Hepatocyte (in vitro differentiated cells): ENCODE measurements at places on chromosomes 4 and X. TPM values are rescaled to one million over a fixed set of nuclear protein-coding genes. Genes with fewer than 3 reads are reported as not detected.

DNA sequence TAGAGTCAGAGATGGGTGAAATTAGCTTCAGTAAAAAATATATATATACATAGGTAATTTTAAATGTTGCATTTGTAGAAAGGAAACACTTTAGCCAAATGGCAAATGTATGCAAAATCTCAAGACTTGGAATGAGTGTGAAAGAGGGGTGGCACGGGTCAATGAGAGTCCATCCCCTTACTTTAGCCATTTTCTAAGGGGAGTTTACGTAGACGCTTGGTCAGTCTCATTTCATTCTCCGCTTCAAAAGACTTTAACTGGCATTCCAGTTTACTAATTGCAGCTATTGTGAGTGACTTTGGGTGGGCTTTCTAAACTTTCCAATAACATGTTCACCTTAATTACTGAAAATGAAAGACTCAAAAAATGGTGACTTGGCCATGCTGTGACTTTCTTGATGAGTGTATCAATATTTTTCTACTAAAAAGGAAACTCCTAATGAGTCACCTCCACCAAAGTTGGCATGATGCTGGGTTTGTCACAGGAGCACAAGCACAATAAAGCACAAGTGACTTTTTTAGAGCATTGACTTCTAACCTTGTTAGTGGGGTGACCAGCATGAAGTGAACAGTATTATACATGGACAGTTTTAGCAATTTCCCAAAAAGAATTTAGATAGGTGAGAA, 356.0 kb upstream of the RASGEF1B start:
- DNase-seq: no peak

- no peak for DNase-seq
Observed at GRCh38 chr4:138494931-138495330, 252.8 kb upstream of the SLC7A11 start.

DNA sequence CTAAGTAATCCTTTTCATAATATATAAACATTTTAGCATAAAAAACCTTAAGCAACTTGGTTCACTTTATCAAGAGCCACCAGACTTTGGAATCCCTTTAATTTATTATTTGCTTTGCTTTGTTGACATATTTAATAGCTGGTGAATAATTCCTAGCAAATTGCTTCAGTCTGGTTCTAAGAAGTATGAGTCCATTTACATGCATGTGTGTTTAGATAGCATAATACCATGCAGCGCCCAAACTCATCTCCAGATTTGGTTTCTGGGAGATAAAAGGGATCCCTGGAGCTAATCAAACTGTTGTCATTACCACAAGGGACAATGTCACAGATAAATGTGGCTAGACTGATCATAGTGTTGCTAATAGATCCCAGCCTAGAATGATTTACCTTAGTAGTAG, 111.8 kb downstream of the TMEM144 start:
- DNase-seq: no peak

- DNase-seq: no peak
Observed at GRCh38 chrX:68994135-68994890, 165.5 kb downstream of the EFNB1 start.

DNA sequence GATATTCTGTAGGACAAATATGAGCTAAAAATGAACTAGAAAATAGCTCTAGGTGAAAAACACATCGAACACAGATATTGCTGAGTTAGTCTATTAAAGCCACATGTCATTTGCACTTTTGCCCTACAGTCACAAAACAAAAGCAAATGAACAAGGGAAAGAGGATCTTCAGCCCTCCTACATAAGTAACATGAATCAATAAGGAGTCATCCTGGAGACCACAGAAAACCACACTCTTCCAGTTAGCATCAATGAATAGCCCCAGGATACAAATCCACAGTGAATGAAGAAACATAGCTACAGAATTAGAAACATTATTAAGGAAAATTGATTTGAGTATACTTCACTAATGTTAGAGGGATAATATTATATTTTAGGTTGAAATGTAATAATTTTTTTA, 311.4 kb downstream of the MAPK10 start:
- no peak for DNase-seq

GRCh38 chr4:184929476-184929875, 88.8 kb upstream of the HELT start:
- DNase-seq: no peak

- peak; percentile 15 for DNase-seq
Observed at GRCh38 chr4:87659247-87659931, 9.3 kb downstream of the DMP1 start.

DNA sequence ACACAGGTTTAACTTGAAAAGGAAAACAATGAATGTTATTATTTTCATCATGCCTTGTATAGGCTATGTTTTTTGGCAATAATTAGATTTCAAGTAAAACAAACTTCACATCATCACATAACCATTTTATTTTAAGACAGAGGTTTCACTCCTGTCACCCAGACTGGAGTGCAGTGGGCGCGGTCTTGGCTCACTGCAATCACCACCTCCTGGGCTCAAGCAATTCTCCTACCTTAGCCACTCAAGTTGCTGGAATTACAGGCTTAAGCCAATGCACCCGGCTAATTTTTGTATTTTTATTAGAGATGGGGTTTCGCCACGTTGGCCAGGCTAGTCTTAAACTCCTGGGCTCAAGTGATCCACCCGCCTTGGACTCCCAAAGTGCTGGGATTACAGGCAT, 658.6 kb upstream of the ATOH1 start:
- DNase-seq: no peak

DNA sequence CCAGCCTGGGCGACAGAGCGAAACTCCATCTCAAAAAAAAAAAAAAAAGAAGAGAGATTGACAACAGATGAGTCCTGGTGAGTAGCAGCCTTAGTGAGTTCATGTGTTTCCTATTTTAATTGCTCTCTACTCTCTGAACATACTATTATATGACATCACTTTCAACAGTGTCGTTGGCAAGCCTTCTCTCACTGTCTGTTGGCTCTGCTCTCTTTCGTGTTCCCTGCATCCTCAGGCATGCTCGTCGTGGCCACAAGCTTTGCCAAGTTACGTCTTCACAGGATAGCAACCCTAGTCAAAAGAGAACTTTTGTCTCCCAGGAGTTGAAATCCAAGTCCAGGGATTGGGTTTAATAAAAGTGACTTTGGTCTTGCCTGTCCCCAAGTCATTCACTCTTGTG, 117.1 kb upstream of the EGFL6 start:
- DNase-seq: no peak

- no peak for DNase-seq
Observed at GRCh38 chrX:128927363-128927762, 595.9 kb downstream of the SMARCA1 start.

DNA sequence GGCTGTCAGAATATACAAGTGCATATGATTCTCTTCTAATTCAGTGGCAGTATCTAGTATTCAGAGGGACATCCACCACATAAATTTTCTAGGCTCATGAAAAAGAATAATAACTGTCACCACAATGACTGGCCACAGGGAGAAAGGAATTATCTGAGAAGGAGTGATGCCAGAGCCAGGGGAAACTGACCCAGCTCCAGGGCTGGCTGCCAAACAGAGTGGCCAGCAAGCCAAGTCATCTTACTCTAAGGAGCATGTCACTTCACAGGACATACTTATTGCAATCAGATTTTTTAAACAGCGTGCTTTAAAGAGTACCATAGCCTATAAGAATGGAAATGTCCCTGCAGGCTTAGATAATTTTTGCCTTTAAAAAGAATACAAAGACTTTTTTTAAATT, 5.8 kb upstream of the SEPTIN11 start:
- no peak for DNase-seq

- DNase-seq: no peak
Observed at GRCh38 chr4:124590480-124590879, 122.1 kb downstream of the ANKRD50 start.

GRCh38 chrX:12767856-12768255, 23.4 kb upstream of the PRPS2 start:
- no peak for DNase-seq

DNA sequence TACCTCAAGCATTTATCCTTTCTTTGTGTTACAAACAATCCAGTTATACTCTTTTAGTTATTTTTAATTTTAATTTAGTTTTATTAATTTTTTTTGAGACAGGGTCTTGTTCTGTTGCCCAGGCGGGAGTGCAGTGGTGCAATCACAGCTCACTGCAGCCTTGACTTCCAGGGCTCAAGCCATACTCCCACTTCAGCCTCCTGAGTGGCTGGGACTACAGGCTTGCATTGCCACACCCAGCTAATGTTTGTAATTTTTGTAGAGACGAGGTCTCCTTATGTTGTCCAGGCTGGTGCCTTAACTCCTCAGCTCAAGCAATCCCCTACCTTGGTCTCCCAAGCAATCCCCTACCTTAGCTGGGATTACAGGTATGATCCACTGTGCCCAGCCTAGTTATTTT, 45.9 kb downstream of the CDKL5 start:
- no peak for DNase-seq

GRCh38 chr4:12036450-12036849, 607.8 kb upstream of the HS3ST1 start:
- DNase-seq: no peak

- DNase-seq: no peak
Observed at GRCh38 chrX:2452799-2453198, 48.0 kb downstream of the DHRSX start.

MAGEA3 gene
- not detected in 2 replicates for total RNA-seq

HGFAC gene
- total RNA-seq: 0.32 and 0.87 TPM in 2 replicates

DCLK2 gene
- total RNA-seq: 2.2 and 2.8 TPM in 2 replicates

DCK gene
- total RNA-seq: 18.4 and 19.7 TPM in 2 replicates

LRRC66 gene
- total RNA-seq: 0.87 and 0.92 TPM in 2 replicates

MAGEA11 gene
- total RNA-seq: not detected in 2 replicates

NAA10 gene
- total RNA-seq: 74.0 and 83.5 TPM in 2 replicates

STS gene
- 6.5 and 7.0 TPM in 2 replicates for total RNA-seq

ZRSR2 gene
- 8.1 and 11.0 TPM in 2 replicates for total RNA-seq

PHOX2B gene
- not detected in 2 replicates for total RNA-seq

PARM1 gene
- 154 and 158 TPM in 2 replicates for total RNA-seq

F8 gene
- total RNA-seq: 1.4 and 2.1 TPM in 2 replicates
